ENCODE measurements at places on chromosomes 12 and 14.

GRCh38 chr14:65080960-65081747 is 21.2 kb downstream of the MAX start:
- ATAC-seq, result no peak

DNA sequence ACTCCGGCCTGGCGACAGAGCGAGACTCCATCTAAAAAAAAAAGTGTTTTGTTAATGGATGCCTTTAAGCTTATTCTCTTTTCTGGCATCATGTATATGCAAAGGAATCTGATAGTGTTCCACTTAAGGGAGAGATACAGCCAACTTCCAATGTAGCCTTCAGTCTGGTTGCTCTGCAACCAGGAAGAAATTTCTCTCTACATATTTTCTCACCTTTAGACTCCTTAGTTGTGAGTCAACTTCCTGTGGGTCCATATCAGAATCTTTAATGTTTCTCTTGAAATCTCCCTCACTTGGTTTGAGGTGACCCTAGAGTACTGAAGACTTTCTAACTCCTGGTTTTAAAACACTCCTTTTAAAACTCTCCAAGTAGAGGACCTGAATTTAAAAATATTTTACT is 340.4 kb downstream of the SLC6A15 start:
- no peak for ATAC-seq

- ATAC-seq, result peak; percentile 36
Observed at GRCh38 chr14:60195179-60195810, 30.1 kb upstream of the DHRS7 start.

DNA sequence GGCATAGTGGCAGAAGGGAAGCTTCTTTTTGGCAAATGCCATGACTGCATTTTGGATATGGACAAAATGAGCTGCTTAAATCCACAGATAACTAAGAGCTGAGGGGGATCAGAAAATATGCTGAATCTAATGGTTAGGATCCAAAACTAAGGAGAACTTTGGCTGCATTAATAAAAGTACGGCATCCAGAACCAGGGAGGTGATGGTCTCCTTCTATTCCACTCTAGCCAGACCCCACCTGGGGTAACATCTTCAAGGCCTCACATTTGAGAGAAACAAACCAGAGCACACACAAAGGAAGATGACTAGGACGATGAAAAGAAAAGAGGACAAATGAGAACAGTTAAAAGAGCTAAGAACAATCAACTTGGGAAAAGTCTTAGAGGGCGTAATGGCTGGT is 27.6 kb downstream of the NT5DC3 start:
- no peak for ATAC-seq

DNA sequence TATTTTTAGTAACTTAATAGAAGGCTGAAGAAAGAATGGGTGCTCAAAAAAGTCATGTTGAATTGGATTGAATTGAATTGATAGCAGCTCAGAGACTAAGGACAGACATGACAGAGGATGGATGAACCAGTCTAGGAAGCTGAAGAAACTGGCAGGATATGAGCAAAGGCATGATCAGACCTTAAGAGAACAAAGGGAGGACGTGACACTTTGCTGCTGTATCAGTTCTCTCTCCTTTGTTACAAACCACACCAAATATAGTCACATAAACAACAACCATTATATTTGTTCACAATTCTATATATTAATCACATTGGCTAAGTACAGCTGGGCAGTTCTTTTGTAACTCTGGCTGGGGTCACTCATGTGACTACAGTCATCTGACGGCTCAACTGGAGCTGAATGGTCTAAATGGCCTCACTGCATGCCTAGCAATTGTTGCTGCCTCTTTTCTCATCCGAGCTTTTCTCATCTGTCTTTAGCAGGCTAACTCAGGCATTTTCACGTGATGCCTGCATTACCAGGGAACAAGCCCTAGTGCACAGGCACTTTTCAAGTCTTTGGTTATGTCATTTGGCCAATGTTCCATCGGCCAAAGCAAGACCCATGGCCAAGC is 355.0 kb downstream of the ETNK1 start:
- ATAC-seq, result no peak

- ATAC-seq, result no peak
Observed at GRCh38 chr14:61484031-61484430, 162.7 kb downstream of the PRKCH start.

All from SK-N-SH treated with all-trans-retinoic acid at 6 μM for 48 hours (cell line).